Epithelial cell of proximal tubule (primary cell): ENCODE measurements at places on chromosomes 1 and 21.

DNA sequence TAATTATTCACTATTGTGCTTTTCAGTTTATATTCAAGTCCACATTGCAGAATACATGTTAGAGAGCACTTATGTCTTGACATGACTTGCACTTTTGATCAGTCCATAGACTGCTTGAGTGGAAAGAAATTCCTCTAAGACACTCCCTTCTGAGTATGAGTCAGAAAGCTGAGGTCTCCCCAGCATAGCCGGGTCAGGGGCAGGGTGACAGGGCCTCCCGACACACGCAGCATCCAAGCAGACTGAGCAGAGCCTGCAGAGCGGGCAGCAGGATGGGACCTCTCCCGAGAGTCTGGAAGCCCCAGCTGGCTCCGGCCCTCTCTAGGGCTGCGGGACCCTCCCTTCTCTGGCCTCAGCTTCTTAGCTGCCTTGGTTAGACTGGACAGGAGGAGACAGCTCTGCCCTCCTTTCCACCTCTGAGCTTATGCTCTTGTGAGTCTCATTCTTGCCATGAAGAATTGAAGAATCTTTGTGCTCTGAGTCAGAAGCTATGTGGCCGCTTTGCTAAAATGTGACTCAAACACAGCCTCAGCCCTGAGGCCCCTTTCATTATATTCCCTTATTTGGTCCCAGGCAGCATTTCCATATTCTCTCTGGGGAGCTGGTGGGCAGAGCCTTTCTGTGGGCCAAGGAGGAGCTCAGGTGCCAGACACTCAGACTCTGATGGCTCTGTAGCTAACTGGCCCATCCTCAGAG lies 11.2 kb upstream of the CAPN2 start:
- DNase-seq: peak; percentile 91

GRCh38 chr1:79259390-79260336 lies 253.1 kb upstream of the ADGRL4 start:
- DNase-seq: peak; percentile 15

- DNase-seq: no peak
Measured at GRCh38 chr21:43005635-43006034, 31.3 kb downstream of the PKNOX1 start.

GRCh38 chr1:212699625-212700222 lies at the start of gene BATF3:
Gene BATF3, minus strand, starts transcription at chr1:212699840. Its CDS starts 78 bp downstream, at chr1:212699762.
- no peak for DNase-seq

DNA sequence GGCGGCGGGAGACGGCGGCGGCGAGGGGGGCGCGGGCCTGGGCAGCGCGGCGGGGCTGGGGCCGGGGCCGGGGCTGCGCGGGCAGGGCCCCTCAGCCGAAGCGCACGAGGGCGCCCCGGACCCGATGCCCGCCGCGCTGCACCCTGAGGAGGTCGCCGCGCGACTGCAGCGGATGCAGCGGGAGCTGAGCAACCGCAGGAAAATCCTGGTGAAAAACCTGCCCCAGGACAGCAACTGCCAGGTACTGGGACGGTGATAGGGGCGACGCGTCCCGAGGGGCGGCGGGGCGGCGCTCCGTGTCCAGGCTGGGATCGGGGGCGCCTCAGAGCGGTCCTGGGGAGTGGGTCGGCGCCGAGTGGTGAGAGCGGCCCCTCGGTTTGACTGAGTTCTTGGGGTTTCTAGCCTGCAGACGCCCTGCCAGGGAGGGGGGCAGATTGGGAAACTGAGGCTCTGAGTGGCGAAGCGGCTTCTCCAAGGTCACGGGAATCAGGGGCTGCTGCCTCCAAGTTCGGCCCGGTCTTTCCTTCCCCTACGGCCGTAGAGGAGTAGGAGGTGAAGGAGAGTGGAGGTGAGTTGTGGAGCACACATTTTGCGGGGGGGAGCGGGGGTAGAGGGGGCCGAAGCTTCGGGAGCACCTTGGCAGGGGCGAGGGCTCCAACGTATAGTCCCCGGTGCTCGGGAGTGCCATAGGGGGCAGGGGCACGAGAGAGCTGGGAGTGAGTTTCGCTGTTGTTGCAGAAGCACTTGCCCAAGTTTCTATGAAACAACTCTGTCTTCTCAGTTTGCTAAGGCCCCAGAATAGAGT lies 508 bp downstream of the RAVER2 start:
- DNase-seq: no peak

- no peak for DNase-seq
Measured at GRCh38 chr1:93442008-93442666, 5.8 kb upstream of the FNBP1L start.

GRCh38 chr1:166924823-166925541 lies 48.9 kb upstream of the TADA1 start:
- DNase-seq: no peak

DNA sequence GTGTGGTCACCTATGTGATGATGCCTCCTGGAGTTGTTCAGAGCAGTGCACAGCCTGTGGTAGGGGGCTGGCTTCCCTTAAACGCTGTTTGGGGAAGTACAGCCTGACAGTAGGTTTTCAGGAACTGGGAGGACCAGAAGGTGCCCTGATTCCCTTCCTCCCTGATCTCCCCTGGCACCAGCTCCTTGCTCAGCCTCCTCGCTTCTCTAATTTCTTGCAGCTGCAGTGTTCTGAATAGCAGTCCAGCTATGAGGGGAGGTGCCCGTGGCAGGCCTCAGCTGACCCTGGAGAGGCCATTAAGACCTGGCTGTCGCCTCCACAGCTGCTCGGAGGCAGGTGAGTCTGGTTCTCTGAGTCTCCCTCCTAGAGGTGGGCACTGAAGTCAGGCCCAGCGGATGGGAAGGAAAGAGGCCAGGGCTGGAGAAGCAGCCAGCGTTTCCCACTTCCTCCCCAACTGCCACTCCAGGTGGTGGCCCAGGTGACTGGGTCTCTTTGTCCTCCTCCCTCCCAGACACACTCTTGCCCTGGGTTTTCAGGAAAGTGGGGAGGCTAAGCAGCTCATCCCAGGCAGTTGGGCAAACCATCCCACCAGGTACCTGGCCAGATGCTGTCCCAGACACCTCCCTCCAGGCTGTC lies 52.0 kb upstream of the RPL11 start:
- no peak for DNase-seq

DNA sequence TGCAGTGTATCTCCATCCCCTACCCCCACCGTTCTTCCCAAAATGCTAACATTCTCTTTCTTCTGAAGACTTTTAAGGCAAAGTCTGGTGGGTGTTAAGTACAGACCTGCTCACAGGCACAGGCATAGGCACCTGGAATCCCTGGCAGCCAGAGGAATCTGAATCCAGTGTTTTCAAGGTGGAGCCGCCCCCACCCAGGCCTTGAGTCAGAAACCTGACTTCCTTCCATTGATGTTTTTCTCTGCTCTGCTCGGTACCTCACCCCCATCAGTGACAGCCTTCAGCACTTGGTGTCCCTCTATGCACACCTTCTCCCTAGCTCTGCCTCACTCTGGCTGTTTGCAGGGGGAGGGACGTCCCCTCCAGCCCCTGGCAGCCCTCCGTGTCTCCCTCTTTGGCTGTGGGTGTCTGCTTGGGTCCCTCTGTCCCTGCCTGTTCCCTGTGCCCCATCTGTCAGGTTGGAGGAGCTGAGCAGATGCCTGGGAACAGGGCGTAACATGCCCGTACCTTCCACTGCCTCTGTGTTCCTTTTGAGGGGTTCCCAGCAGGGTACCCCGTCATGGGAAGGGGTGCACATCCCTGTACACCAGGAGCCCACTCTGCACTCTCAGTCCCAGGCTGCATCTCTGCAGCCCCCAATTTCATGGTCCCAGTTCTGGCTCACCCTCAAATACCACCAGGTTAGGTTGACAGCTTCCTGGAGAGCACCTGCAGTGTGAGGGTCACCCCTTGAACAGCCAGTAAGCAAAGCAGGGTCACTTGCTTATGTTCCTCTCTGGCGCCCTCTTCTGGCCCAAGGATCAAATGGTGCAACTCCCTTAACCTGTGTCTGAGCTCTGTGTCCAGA lies 6.7 kb downstream of the NCDN start:
- DNase-seq: no peak

- DNase-seq: no peak
Measured at GRCh38 chr1:87598429-87598828, 269.7 kb downstream of the LMO4 start.

DNA sequence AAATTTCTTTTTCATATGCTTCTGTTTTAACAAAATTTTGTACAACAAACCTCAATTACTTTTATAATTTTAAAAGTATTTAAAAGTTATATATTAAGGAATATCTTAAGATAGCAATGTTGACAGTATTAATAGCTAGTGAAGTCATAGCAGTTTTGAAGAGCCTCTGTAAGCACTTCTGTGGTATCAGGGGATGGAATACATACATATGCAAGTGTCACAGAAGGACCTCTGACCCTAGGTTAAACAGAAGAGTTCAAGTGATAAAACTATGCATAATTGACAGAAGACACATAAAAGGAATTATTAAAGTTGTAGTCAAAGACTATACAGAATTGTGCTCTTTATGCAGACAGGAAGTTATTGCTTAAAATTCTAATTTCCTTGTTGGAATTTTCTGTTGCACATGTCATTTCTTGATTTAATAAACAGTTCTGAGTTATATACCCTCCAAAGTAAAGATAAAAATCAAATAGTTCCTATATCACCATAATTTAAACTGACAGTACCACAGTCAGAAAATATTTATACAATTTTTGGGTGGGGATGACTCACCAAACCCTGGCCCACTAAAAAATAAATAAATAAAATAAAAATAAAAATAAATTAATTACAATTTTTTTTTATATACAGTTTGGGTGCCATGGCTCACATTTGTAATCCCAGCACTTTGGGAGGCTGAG lies 27.1 kb downstream of the IPP start:
- no peak for DNase-seq

- DNase-seq: no peak
Measured at GRCh38 chr1:155226188-155226909, 17.9 kb downstream of the MTX1 start.

DNA sequence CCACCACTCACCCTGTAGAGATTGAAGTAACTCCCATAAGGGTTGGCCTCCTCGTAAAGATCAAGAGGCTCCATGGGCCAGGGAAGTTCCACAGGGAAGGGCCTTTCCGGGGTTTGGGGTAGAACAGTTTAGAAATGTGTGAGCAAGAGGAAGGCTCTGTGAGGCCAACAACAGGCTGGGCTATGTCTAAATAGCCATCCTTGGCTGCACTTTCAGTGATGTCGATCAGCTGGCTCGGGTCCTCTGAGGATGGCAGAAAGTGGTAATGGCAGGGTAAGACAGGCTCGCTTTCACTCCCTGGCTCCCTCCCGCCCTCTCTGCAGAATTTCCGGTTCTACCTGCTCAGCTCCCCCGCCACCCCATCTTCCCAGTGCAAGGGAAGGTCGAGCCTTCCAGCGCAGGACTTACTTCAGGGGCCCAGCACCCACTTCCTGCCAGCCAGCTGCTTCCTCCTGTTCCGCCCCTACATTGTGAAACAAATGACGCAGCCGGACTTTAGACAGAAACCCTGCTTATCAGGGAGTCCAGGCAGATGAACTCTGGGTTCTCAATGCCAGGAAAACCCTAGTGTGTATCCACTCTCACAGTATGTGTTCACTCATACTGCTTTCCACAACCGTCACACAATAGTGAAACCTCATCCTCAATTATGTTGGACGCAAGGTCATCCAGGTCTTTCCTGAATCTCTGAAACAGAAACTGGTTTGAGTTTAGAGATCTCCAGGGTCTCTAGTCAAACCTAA lies 7.3 kb downstream of the F11R start:
- DNase-seq: peak; percentile 82

- DNase-seq: no peak
Measured at GRCh38 chr1:7473223-7474142, 297.6 kb upstream of the VAMP3 start.

DNA sequence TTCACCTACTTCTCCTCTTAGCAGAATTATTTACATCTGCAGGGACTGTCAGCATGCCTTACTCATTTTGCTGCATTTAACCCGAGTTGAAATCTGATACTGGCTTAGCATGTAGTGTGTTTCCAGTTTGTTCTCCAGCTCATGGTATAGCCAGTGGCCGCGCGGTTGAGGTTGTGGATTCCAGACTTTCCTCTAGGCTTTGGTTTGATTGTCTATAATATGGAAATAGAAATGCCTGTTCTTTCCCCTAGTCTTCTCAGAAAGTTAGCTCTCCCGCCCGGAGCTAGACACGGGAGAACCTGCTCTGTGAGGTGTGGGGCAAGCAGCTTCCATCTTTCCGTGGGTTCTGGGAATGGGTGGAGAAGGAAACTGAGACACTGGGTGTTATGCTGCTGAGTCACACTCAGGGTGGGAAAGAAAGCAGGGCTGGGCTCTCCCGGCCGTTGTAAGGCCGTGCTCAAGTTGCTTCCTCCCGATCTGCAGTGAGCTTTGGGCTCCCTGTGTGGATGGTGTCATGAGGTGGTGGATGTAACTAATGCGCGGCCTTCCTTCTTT lies 206.8 kb upstream of the TMEM51 start:
- DNase-seq: no peak

DNA sequence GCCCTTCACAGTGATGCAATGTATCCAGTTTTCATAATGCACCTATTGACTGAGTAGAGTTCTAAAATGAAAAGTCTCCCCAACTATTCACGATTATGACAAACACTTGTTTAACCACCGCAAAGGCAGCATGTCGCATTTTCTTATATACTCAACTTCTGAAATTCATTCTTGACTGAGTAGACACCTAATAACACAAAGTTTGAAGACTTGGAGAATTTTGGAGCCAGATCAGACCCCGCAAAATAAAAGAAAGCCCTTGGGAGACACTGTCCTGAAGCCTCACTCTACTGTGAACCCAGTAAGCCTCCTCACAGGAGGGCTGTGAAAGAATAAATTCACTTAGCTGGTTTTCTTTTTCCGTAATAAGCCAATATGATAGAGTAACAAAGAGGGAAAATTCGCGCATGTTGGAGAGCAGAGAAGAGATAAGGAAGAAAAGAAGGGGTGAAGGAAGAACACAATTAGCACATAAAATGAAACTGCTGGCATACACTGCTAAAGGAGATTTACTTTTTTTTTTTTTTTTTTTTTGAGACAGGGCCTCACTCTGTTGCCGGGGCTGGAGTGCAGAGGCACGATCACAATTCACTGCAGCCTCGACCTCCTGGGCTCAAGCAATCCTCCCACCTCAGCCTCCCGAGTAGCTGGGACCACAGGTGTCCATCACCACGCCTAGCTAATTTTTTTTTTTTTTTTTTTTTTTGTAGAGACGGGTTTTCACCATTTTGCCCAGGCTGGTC lies 492 bp upstream of the COLGALT2 start:
- DNase-seq: no peak

DNA sequence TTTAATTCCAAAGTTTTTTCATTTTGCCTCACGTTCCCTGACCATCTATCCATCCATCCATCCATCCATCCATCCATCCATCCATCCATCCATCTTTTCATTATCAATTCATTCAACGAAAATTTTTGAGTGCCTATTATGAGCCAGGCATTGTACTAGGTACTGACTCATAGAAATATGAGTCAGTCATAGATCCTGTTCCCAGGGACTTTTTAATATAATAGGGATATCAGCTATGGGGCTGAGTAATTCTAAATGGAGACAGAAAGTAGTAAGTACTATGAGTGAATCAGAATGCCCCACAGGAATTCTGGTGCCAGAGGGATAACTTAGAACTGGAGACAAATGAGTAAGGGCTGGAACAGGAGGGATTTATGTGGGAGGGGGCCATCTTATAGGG lies 49.8 kb upstream of the GNG12 start:
- no peak for DNase-seq

DNA sequence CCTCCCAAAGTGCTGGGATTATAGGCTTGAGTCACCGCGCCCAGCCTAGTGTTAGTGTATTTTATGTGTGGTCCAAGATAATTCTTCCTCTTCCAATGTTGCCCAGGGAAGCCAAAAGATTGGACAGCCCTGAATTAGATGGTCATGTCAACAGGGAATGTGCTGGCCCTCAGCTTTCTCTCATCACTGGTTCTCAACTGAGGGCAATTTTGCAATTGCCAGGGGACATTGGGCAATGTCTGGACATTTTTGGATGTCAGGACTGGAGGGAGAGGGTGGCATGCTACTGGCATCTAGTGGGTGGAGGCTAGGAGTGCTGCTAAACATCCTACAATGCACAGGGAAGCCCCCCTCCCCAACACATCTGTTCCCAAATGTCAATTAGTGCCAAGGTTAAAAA lies 95.0 kb downstream of the LAMC2 start:
- DNase-seq: no peak
